HFFc6 (cell line): ENCODE measurements at places on chromosomes 1 and 21. TPM values are rescaled to one million over a fixed set of nuclear protein-coding genes. Genes with fewer than 3 reads are reported as not detected.

DNA sequence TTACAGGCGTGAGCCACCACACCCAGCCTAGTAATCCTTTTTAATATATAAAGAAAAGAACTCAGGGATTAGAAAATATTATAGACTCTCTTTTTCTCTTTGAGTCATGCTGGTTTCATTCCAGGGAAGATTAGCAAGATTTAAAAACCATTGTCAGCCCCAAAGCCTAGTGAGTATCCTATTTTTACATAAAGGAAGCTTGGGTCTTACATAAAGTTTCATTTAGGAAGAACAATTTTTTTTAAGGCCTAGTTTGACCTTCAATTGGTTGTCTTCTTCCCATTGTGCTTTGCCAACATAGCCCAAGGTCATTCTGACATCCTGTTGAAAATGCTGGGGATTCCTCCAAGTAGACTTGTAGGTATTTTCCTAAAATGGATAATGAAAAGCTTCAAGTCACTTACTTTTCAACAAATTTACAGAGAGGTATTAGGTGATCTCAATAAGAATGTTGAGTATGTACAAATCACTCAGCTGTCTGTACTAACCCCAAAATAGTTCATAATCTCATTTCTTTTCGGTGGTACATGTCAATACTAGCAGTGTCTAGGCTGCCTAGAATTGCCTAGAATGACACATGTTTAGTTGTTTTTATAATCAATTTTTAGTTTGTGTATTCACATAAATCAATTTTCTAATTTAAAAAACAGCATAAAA is 4.3 kb upstream of the KIF14 start:
- H3K4me3 ChIP-seq: no peak overlapping the region
- H3K4me1 ChIP-seq: peaks cover 24% of the 10 kb centered on the region
- DNase-seq: no peak

Gene SHE
- not detected in 3 replicates for total RNA-seq

GRCh38 chr1:192445839-192446489 is 129.2 kb downstream of the RGS21 start:
- H3K36me3 ChIP-seq: no peaks in the 10 kb centered on the region
- no peaks in the 10 kb centered on the region for H3K27me3 ChIP-seq
- peaks cover 15% of the 10 kb centered on the region for H3K4me1 ChIP-seq
- no peak overlapping the region for H3K27ac ChIP-seq
- H3K4me3 ChIP-seq: peak overlapping the region; percentile 51

GRCh38 chr1:207798847-207799246 is 47.0 kb downstream of the CD46 start:
- H3K27ac ChIP-seq: peak overlapping the region; percentile 68
- H3K4me3 ChIP-seq: no peak overlapping the region; the same call in 1 of the 2 replicates
- no peaks in the 10 kb centered on the region for H3K27me3 ChIP-seq
- H3K36me3 ChIP-seq: peaks cover 21% of the 10 kb centered on the region

Gene CREB3L4
- 3.8 to 4.5 TPM (median 3.9 TPM) in 3 replicates for total RNA-seq

- peak overlapping the region; percentile 68 for H3K27ac ChIP-seq
- H3K27me3 ChIP-seq: no peaks in the 10 kb centered on the region
- H3K4me1 ChIP-seq: peaks cover 13% of the 10 kb centered on the region
- H3K36me3 ChIP-seq: peaks cover 16% of the 10 kb centered on the region
- DNase-seq: peak; percentile 56
Observed at GRCh38 chr1:184716158-184716557, 38.5 kb downstream of the EDEM3 start.

Gene FRRS1
- 0.34 to 0.67 TPM (median 0.66 TPM) in 3 replicates for total RNA-seq

DNA sequence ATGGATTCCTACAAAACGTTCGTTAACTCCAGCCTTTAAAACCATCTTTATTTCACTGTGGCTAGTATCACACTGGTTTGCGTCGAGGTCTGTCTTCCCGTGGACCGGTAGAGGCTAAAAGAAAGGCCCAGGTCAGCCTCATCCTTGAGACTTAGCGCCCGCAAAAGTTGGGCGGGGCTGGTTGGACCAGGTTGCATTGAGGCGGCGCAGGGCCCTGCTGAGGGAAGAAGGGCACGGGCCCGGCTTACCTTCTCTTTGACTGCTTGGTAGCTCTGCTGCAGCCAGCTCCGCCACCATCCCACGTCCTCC is 455 bp downstream of the BSDC1 start:
- peaks cover 12% of the 10 kb centered on the region; the same call in 1 of the 2 replicates for H3K36me3 ChIP-seq
- peaks cover 24% of the 10 kb centered on the region for H3K4me1 ChIP-seq
- DNase-seq: peak; percentile 19
- peak overlapping the region; percentile 97 for H3K27ac ChIP-seq

- no peaks in the 10 kb centered on the region for H3K36me3 ChIP-seq
- H3K27me3 ChIP-seq: no peaks in the 10 kb centered on the region; the same call in none of the 2 replicates
- no peak overlapping the region for H3K4me3 ChIP-seq
- H3K4me1 ChIP-seq: peaks cover 13% of the 10 kb centered on the region
- no peak for DNase-seq
Observed at GRCh38 chr1:160521554-160521953, 1.5 kb downstream of the SLAMF6 start.

Gene RLF
- total RNA-seq: 8.5 to 8.6 TPM (median 8.5 TPM) in 3 replicates

Gene ZZZ3
- total RNA-seq: 43.8 to 46.5 TPM (median 45.0 TPM) in 3 replicates

Gene CHD1L
- total RNA-seq: 35.4 to 39.0 TPM (median 36.5 TPM) in 3 replicates
